ENCODE measurements at places on chromosomes 6 and 20.

GRCh38 chr6:119523556-119523955, 174.0 kb upstream of the MAN1A1 start:
- no peak for DNase-seq

GRCh38 chr6:12189150-12189549, 101.0 kb upstream of the EDN1 start:
- no peak for DNase-seq

DNA sequence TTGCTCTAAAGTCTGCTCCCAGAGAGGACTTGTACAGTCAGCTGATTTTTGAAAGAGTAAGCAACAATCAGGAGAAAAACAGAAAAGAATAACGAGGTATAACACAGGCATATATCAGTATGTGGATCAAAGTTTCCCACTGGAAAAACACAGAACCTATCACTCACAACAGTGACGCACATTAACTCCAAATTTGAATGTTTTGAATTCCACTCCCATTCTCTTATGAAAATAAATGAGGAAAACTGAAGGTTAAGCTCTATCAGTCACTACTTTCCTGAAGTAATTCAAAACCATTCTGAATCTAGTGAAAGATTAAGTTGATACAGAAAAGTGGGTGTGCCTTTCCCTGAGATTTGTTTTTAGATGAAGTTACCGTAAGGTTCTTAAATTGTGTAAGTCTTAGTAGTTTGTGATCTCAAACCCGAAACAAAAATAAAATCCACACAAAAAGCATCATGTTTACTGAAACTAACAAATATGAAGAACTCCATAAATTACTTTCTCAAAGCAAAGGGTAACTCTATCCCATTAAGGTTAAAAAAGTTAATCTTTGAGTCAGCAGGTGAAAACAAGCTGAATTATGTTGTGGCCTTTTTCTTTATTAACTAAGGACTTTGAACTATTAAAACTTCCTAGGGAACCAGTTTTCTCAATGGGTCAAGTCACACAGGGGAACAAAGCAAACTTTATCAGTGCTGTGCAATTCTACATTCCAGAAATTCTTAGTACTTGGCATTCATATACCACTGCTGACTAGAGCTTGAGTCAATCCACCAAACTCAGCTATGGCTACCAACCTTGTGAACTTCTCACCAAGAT, 115.7 kb downstream of the OGFRL1 start:
- no peak for DNase-seq

DNA sequence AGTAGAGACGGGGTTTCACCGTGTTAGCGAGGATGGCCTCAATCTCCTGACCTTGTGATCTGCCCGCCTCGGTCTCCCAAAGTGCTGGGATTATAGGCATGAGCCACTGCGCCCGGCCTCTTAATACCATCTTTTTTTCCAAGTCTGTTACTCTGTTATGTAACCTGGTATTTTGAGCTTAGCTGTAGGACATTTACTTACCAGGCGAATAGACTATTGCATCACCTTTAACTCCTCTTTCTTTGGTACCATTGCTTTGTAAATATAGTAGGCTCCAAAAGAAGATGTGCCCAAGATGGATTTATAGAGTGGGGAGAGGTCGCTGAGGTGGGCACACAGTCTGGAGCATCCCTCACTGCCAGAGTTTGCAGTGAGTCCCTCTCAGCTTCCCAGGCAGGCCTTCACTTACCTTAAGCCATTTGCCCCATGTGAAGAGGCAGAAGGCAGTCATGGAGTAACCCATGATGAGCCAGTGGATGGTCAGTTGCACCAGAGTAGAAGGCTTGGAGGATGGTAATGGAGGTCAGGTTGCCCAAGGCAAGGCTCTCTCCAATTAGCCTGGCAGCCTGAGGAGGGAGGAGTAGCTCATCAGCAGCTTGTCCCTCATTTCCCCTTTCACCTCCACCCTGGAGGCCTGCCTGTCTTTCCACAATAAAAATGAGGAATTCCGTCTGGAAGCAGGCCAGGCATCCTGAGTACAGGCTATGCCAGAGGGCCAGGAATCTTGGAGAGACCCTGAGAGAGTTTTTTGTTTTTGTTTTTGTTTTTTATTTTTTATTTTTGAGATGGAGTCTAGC, 9.7 kb downstream of the TIAM2 start:
- DNase-seq, result no peak

- no peak for DNase-seq
These were observed 37.0 kb downstream of the TGM2 start for GRCh38 chr20:38127920-38128528.

DNA sequence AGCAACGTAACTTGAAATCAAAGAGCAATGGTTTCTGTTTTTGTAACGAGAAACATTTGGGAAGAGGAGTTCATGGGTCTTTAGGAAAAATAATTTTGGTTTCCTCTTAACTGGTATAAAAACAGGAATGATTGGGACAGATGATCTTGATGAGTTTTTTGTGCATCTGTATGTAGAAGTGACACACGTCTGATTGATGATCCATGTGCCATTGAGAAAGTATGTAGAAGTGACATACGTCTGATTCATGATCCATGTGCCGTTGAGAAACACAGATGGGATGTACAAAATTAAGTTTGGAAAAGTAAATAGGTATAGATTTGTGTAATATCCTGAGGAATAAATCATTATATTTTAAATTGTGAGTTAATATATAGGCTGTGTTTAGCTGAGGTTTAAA, 2.1 kb downstream of the KIAA1586 start:
- DNase-seq, result no peak

GRCh38 chr20:3068986-3069900, 2.2 kb upstream of the OXT start:
- DNase-seq, result no peak

GRCh38 chr6:44005507-44005903, 121.7 kb downstream of the MRPL14 start:
- no peak for DNase-seq

GRCh38 chr20:50191544-50192363, 1.1 kb downstream of the CEBPB start:
- peak; percentile 28 for DNase-seq

GRCh38 chr6:75563032-75563431, 38.6 kb upstream of the SENP6 start:
- DNase-seq, result no peak

DNA sequence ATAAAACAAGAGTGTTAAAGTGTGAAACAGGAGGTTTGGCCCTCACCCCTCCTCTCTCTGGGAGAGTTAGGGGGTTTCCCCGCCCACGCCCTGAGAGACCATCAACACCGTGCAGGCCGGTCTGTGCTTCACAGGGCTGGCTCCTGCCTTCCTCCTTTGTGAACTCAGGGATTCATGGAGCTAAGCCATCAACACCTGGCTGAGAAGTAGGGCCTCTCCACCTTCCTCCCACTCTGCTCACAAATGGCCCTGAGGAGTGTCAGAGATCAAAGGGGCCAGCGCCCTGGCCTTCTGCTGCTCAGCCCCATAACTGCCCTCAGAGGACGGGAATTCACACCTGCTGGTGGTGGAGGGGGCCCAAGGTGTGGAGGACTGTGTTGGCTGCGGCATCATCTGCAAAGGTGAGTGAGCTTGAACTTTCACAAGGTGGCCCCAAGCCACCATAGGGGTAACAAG, 88.6 kb downstream of the PSMB1 start:
- DNase-seq, result no peak

DNA sequence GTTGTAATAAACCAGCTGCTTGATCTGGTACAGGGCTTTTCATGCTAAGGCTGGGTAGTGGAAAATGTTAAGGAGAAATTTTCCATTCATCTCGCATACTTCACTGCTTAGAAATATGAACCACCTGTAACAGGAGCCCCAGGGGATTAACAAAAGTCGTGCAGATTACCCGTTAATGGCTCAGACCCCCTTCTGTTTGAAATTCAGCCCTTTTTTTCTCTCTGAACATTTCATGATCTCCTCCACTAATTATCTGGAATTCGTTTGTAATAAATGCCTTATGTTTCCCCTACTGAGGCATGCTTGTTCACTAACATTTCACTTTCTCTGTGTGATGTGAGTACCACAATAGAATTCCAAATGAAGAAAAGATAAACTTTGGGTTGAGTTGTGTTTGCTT, 336.4 kb upstream of the HSF2 start:
- DNase-seq, result no peak

GRCh38 chr20:3084986-3085360, 449 bp upstream of the AVP start:
- no peak for DNase-seq

- no peak for DNase-seq
These were observed 336.6 kb downstream of the CDH4 start for GRCh38 chr20:61588411-61589385.

DNA sequence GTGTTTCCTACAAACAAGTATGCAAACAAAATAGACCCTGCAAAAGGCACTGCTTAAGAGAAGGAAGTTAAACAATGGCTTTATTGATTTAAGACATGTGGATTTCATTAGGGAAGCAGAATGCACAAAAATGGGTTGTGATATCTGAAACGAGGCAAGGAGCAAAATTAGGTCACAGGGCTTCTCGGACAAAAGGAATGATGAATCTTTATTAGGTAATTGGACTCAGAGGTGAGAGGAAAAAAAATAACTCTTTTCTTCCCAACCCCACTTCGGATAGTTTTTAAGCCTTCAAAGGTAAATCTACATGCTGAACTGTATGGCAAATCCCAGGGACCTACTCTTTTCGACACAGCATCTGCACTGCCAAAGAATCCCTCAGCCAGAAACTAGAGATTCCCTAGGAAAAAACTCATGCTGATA, 183.0 kb upstream of the TAB2 start:
- no peak for DNase-seq

GRCh38 chr6:95117236-95117635, 460.1 kb upstream of the MANEA start:
- no peak for DNase-seq

- DNase-seq, result no peak
These were observed 26.4 kb upstream of the RFPL4B start for GRCh38 chr6:112320561-112321318.

DNA sequence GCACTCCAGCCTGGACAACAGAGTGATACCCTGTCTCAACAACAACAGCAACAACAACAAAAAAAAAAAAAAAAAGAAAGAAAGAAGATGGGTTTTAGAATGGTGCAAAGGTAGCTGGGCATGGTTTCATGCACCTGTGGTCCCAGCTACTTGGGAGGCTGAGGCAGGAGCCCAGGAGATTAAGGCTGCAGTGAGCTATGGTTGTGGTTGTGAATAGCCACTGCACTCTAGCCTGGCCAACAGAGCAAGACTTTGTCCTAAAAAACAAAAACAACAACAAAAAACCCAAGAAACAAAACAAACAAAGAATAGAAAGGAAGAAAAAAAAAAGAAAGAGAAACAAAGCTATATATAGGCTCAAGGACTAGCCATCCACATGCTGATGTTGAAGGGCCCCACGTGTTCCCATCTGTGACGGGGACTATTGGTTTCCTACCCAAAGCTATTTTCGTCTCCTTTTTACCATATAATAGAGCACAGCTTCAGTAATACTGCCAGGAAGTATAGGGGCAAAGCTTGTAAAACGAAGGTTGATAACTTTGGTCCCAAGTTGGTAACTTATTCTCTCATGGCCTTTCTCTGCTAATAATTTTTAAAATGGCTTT, 7.9 kb upstream of the EEF1E1 start:
- DNase-seq, result no peak

- DNase-seq, result no peak
These were observed 9.7 kb upstream of the WFDC8 start for GRCh38 chr20:45588800-45589199.

- no peak for DNase-seq
These were observed 5.0 kb downstream of the HLA-A start for GRCh38 chr6:29947077-29947980.

GRCh38 chr6:44185953-44186634, 27.5 kb downstream of the CAPN11 start:
- DNase-seq, result no peak

GRCh38 chr20:62048821-62049291, 16.8 kb downstream of the TAF4 start:
- DNase-seq, result no peak

DNA sequence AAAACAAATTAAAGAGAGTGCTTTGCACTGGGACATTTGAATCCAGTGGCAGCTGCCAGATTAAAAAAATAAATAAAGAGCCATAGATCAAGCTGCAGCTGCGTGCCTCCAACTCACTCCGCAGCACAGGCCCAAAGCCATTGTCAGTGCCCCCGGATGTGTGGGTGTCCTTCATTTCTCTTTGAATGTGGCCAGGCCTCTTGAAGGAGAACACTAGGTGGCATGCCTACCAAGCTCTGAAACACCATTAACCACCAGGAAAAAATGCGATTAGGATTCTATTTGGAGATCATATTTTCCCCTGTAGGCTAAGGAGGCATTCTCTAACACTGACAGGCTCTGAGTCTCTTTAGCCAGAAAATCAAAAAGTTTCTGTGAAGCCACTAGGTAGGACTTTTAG, 549.8 kb downstream of the PRKN start:
- no peak for DNase-seq

- peak; percentile 51 for DNase-seq
These were observed 485.4 kb upstream of the MANEA start for GRCh38 chr6:95091823-95092436.

DNA sequence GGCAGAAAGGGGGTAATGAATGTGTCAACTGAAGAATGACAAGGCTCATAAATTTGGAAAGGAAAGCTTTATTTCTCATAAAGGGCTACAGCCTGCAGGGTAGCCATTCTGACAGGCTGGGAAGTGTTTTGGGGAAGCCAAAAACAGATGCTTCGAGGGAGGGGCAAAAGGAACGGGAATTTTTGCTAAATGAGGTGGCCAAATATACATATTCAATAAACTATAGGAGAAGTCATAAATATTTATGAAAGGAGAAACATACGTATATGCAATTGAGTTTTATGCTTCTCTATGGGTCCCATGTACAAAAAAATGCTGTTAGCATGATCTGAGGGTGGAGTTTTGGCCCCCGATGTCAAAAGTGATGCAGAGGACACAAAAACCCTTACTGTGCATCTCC, 180.7 kb downstream of the FNDC1 start:
- DNase-seq, result no peak

DNA sequence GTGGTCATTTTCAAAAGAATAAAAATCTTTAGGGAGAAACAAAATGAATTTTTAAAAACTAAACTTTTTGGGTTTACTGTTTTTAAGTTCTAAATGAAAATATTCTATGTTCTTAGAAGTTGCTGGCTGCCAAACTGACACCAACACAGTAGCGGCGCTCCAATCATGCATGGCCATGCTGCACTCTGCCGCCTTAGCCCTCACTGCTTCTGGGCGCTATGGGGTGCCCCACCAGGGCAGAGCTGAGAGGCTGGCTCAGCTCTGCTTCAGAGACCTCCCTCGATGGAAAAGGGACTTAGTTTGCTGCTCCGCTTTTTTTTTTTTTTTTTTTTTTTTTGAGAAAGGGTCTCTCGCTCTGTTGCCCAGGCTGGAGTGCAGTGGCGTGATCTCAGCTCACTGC, 20.9 kb downstream of the EZR start:
- no peak for DNase-seq

DNA sequence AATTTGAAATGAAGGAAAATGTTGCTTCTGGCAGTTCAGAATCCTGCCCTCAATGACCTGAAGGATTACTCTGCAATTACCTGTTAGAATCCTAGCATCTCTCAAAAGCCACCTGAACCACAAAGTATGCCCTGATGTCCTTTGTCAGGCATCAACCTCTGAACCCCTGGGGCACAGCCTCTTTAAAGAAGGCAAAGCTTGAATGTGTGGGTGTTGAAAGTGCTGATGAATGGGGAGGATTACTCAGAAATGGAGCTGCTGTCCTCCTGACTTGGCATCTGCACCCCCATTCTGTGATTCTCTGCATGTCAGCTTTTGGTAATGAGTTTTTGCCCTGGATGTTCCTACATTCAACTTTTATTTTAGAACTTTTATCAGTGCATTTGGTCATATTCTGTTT, 179.2 kb downstream of the PKHD1 start:
- no peak for DNase-seq
